NCI-H2029 treated with DMSO at 0.1 percent for 48 hours (cell line): ENCODE measurements at places on chromosomes 3 and 15.

DNA sequence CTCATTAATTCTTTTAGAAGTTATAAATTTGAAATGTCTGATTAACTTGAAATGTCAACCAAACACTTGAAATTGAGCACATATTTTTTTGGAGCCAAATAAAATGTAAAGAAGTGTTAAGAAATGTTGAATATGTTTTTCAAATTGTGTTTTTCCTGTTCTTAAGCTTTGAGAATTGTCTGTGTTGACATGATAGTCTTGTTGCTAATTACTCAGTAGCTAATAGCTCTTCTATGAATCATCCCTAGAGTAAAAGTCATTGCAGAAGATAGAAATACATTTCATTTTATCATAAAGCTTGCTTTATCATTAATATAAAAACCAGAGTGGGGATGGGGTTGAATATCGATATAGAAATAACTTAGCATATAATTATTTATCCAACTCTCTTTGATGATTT, 41.9 kb upstream of the ABHD10 start:
- no peak for DNase-seq

- peak; percentile 60 for DNase-seq
Measured at GRCh38 chr3:50423543-50423942, 64.2 kb upstream of the TMEM115 start.

GRCh38 chr15:25848784-25849156, 14.4 kb downstream of the ATP10A start:
- DNase-seq = no peak

DNA sequence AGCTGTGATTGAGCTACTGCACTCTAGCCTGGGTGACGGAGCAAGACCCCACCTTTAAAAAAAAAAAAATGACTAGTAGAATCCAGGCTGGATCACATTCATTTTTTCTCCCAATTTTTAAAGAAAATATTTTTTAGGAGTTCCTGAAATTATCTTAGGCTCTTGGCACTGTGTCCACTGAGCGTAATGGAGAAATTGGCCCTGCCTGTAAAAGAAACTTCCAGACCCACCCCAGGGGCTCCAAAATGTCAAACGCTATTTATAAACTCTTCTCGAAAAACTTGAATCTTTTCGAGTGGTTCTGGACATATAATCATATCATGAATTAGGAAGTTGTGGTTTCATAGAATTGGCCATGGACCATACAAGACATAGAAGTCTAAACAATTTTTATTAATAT, 300.2 kb upstream of the RGMA start:
- no peak for DNase-seq

DNA sequence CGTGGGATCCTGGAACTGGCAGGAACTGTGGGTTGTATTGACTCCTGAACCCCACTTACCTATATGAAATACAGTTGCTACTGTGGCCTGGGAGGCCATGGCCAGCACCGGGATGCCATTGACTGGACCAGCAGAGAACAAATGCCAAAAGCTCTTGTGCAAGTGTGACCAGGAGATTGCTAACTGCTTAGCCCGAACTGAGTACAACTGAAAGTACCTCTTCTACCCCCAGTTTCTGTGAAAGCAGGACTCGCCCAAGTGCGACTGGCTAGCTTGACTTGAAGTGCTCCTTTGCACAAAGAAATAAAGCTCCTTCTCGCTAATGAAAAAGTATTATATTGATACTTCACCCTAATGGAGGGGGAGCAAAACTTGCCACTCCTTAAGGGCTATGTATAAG, 101.3 kb upstream of the ATP11B start:
- DNase-seq = no peak

DNA sequence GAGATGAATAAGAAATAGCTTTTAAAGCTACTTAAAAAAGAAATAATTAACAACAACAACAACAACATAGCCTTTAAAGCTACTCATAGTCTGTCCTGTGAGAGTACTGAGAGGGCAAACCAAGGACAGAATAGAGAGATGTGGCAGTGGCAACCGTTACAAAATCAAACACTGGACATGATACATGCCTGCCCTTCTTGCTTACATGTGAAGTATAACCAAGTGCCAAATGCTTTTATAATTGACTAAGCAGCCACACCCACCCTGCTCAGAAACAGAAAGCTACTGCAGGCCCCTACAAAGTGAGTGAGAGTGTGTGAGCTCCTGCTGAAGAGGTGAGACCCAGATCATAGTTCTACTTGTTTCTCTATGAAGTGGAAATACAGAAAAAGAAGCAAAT, 38.4 kb downstream of the NDUFB4 start:
- DNase-seq = peak; percentile 0

GRCh38 chr3:140188285-140188684, 253.3 kb downstream of the CLSTN2 start:
- DNase-seq = peak; percentile 56

DNA sequence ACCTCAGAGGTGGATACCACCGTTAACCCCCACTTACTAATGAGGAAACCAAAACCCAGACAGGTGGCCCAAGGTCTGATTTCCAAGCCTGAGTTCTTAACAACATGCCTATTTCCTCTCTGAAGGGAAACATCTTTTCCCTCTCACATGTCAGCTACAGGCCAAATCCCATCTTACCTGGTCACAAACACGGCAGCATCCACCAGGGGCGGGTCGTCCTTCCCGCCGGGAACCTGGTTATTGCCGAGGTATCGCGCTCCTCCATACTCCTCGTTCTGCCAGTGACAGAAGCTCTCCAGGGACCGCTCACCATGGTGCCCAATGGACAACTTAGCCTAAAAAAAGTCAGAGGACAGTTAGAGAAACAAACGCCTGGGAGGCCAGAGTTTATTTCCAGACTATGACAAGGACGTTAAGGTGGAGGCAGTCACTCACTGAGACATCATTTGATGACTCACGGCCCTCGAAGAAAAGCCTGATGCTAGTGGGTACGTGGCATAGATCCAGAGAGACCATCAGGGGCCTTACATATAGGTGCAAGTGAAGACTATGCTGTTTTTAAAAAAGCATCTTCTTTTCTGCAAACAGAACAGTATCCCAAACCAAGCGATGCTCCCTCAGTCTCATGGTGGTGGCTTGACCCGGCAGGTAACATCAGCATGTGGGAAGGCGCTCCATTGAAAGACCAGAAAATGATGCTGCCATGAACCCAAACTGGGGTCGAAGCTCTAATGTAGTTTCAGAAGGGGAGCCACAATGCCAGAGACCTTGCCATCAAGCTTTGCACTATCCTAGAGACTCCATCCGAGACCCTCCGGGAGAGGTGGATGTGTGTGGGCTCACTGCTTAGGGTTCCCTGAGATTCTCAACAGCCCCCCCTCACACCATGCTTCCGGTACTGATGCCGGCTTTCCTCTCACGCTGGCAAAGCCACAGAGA, 80.2 kb downstream of the ADAMTS17 start:
- no peak for DNase-seq

DNA sequence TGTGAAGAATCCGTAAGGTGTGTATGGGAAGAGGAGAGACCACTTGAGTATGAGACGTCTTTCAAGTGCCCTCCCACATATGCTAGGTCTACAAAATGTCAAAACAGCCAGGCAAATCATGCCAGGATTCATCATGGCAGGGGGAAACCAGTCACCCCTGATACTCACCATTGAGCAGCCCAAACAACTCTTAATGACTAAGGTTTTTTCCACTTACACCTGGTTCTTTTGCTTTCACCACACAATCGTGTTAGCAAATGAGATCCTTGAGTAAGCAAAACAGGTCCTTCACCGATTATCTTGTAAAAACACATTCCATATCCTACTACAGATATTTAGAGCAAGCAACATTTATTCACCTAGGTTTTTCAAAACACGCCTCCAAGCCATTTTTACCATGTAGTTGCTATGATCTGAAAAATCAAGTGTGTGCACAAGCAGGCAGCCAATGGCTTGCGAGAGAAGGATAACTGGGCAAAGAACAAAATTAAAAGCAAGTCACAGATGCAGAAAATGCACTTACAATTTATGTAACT, 177.5 kb upstream of the LPP start:
- DNase-seq = no peak

GRCh38 chr3:170809007-170809974, 60.7 kb downstream of the RPL22L1 start:
- DNase-seq = peak; percentile 11

DNA sequence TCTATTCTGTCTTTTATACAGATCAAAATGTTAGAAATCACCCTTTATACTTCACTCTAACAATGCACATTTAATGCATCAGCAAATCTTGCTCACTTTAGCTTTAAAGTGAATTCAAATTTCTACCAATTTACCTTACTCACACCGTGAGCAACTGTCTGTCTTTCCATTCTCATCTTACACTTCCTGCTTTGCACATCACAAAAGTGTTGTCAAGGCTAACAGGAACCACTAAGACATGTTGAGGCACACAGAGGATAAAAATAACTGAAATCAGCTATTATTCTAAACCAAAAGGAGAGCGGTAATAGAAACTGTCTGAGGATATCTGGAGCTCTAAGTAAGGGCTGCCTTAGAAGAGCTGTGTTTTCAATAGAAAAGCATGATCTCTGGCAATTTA, 519.9 kb downstream of the ZBBX start:
- no peak for DNase-seq

DNA sequence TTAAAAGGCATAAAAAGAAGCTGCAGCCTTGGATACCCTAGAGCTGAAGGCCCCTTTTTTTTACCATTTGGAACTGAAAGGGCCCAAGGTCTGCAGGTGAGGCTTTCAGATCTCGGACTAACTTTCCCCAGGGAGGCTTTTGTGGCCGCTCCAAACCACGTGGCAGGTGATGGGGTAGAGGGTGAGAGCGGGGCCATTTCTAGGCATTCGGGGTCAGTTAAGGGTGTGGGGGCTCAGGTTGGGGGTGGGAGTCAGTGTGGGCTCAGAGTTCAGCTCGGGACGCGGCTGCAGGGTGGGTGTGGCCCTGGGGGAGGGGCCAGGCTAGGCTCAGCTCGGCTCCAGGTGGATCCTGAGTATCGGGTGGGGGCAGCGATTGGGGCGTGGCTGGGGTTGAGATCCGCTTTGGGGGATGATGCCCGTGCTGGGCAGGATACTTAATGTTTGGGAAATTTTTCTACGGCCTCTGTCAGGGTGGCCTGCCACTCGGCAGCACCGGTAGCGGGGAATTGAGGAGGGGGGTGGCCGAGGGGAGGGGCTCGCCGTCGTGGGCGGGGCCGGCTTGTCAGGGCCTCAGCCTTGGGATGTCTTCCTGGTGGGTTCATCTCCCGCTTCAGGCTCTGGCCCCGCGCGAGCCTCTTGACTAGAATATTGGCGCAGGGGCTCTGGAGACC, 2.5 kb downstream of the KLF13 start:
- no peak for DNase-seq

- peak; percentile 59 for DNase-seq
Measured at GRCh38 chr3:37542772-37543449, 318.8 kb upstream of the CTDSPL start.

DNA sequence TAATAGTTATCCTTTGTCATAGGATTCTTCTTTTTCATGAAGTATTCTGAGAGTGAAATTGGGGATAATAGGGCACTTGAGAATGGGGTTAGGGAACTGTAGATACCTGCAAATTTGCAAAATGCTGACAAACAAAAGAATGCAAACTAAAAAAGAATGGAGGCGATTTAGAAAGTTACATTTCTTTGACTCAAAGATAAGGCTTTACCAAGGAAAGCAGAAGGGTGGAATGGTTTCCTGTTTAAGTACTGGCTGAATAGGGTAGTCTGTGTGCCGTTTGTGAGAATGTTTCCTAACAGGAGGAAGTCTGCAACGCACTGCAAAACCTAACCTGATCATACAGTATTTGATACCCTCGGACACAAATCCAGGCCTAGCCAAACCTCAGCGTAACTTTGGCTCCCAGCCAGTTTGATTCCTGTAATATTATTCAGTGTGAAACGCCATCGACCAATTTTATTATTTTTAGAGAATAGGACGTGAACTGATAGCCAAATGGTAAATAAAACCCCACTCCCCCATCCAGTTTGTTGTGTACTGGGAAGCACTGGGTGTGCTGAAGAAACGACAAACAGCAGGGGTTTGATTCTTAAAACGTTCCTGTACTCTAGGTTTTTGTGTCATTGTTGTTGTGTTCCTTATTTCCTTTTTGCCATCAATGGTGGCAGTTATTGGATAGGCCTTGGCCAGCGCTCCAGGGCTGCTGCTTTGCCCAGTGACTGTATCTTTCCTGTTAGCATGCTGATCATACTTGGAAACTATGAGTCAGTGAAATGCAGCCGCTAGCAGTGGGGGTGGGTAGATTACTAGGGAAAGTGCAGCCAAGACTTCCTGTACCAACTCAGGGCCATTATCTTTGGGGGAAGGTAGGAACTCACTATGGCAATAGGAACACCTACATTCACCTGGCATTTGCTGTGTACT, 148.0 kb upstream of the TBL1XR1 start:
- peak; percentile 76 for DNase-seq

- no peak for DNase-seq
Measured at GRCh38 chr3:175267561-175267960, 408.4 kb downstream of the NAALADL2 start.

DNA sequence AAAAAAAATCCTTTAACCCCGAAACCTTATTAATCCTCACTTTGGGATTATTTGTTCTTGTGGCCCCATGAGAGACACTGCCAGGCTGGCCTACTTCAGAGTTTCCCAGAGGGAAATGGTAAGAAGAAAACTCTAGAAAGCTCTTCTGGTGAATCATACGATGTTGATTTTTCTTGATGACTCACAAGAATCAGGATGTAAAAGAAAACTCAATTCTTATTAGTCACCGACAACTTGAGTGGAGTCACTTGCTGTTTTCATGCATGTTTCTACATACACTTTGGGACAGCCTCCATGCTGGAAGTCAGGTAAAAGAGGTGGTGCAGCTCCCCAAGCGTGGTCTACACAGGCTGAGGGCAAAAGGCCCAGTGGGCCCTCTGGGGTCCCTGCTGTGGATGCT, 42.8 kb downstream of the MYO5C start:
- no peak for DNase-seq

DNA sequence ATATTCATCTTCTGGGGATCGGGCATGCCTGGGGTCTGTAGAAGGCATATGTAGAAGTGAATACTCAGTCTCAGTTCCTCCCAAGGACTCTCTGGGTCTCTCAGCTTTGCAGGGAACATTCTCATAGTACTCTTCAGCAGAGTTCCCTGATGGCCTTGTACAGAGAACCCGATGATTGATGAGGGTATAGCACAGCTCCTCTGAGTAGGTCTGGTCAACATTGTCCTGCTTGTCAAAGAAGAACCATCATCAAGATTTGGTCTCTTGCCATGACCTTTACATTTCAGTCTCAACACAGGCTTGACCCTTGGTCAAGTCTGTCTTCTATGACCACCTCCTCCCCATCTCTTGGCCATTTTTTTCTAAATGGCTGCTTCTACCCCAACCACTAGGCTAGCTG, 9.5 kb downstream of the GCSAM start:
- DNase-seq = no peak

- no peak for DNase-seq
Measured at GRCh38 chr3:132284781-132285619, 32.2 kb upstream of the ACP3 start.
